ENCODE measurements at places on chromosomes 4 and X. TPM values are rescaled to one million over a fixed set of nuclear protein-coding genes. Genes with fewer than 3 reads are reported as not detected.

DNA sequence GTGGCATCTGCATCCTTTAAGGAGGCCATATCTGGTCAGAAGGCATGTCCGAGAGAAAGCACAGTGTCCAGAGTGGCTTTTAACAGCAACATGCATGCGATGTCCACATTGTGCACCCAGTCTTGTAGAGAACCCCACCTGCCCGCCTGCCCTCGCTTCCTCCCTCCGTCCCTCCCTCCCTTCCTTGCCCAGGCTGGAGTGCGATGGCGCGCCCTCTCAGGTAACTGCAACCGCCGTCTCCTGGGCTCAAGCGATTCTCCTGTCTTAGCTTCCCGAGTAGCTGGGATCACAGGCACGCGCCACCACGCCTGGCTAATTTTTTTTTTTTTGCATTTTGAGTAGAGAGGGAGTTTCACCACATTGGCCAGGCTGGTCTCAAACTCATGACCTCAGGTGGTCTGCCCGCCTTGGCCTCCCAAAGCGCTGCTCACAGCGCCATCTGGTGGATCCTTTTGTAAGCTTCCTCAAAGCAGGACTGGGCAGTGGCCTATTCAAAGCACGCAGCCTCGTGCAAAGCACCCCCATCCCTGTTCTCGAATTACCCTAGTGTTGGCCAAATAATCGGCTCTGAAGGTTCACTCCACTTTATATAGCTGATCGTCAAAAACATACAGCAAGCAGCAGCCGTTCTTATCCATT lies 15.0 kb downstream of the BRCC3 start:
- no peaks in the 10 kb centered on the region for H3K4me1 ChIP-seq
- H3K36me3 ChIP-seq = no peaks in the 10 kb centered on the region
- DNase-seq = no peak
- H3K27me3 ChIP-seq = no peaks in the 10 kb centered on the region
- H3K27ac ChIP-seq = no peak overlapping the region

DNA sequence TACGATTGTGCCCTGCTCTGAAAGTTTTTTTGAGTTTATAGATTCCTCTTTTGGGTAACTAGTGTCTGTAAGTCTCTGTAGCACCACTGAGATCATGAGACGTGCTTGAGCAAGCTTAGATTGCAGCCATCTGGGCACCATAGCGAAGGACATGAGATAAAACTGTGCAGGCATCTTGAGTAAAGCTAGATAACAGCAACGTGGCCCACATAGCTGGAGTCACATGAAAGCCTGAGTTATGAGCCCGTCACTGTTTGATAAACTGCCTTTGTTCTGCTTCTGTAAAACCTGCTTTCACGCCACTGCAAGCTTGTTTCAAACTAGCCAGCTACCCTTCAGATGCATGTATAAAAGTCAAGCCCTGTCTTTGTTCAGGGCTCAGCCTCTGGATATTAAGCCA lies 359.1 kb upstream of the CXorf51A start:
- H3K27ac ChIP-seq = no peak overlapping the region
- peaks cover 5% of the 10 kb centered on the region for H3K27me3 ChIP-seq
- no peaks in the 10 kb centered on the region for H3K36me3 ChIP-seq
- no peaks in the 10 kb centered on the region for H3K4me1 ChIP-seq
- DNase-seq = no peak
- H3K4me3 ChIP-seq = no peak overlapping the region

Gene FABP2
- not detected for total RNA-seq

GRCh38 chrX:64230123-64230970 lies at the start of gene ASB12:
TSS of gene ASB12 (minus strand) at chrX:64230607. CDS start at chrX:64225650, 4,957 bp downstream.
- H3K4me1 ChIP-seq = no peaks in the 10 kb centered on the region
- no peaks in the 10 kb centered on the region for H3K27me3 ChIP-seq
- DNase-seq = no peak
- H3K4me3 ChIP-seq = no peak within 1 kb of the TSS
- H3K27ac ChIP-seq = no peak within 1 kb of the TSS
- H3K36me3 ChIP-seq = no peaks in the 10 kb centered on the region

Gene GABRQ
- total RNA-seq = not detected

DNA sequence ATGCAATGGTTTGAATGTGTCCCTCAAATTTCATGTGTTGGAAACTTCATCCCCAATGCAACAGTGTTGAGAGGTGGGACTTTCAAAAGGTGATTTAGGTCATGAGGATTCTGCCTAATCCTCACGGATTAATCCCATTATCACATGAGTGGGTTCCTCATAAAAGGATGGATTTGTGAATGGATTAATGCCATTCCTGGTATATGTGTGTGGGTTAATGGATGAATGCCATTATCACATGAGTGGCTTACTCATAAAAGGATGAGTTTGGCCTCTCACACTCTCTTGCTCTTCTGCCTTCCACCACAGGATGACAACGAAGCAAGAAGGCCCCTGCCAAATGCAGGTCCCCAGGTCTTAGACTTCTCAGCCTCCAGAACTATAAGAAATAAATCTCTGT lies 30.5 kb upstream of the NEUROG2 start:
- no peak overlapping the region for H3K4me3 ChIP-seq
- no peaks in the 10 kb centered on the region for H3K27me3 ChIP-seq
- H3K4me1 ChIP-seq = no peaks in the 10 kb centered on the region
- H3K27ac ChIP-seq = no peak overlapping the region
- H3K36me3 ChIP-seq = 0 out of 2 replicates have a peak, but pooled peaks cover 3% of the 10 kb centered on the region

GRCh38 chr4:32768664-32769389 lies 2048.7 kb downstream of the PCDH7 start:
- DNase-seq = no peak
- no peaks in the 10 kb centered on the region for H3K4me1 ChIP-seq
- no peak overlapping the region for H3K4me3 ChIP-seq
- no peak overlapping the region for H3K27ac ChIP-seq
- H3K27me3 ChIP-seq = no peaks in the 10 kb centered on the region

Measured in PC-9 (cell line).